ENCODE measurements at places on chromosomes 4 and X.

- DNase-seq = no peak
These were observed 82.6 kb upstream of the TMEM164 start for GRCh38 chrX:109920325-109920724.

DNA sequence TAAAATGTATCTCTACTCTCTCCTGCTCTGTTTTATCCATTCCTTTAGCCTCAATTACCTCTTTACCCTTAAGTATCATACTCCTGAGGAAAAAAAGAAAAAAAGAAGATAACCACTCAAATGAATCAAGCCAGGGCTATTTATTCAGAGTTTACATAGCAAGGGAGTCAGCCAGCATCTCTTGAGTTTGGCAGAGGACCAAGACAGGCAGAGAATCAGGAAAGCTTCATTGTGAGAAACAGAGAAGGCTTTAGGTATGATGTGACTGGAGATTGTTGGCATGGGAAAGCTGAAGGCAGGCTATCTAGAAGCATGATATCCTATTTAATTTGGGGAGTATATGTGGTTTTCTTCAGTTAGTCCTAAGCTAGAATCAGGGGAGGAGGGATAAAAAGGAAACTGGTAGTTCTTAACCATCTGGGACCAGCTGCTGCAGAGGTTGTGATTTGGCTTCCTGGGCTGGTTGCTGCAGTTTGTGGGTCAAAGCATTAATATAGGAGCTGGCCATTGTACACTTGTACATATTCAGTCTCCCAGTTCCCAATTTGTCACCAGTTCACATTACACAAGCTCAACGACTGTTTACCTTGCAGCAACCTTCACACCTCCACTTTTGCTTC is 11.2 kb downstream of the APELA start:
- DNase-seq = no peak

DNA sequence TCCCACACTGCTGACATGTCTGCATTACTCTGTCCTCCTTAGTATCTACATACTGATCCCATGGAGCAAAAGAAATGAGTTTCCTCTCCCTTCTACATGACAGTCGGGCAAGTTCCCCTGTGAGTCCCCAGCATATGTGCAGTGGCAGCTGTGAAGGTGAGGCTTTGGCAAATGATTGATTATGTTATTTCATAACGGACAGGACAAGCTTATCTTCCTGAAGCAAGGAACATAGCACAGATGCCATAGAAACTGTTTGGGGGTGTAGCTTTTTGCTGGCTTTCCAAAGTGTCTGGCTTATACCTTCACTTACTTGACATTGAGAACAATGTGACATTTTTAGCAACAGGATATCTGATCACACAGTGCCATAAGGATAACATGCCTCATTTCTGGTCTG is 136.8 kb upstream of the PDLIM3 start:
- DNase-seq = no peak

GRCh38 chr4:82213485-82214417 is 160.0 kb downstream of the HNRNPD start:
- DNase-seq = no peak

GRCh38 chr4:41887821-41888686 is 47.2 kb upstream of the TMEM33 start:
- DNase-seq = peak; percentile 18

GRCh38 chr4:147782087-147782781 is 50.3 kb downstream of the ARHGAP10 start:
- DNase-seq = no peak

DNA sequence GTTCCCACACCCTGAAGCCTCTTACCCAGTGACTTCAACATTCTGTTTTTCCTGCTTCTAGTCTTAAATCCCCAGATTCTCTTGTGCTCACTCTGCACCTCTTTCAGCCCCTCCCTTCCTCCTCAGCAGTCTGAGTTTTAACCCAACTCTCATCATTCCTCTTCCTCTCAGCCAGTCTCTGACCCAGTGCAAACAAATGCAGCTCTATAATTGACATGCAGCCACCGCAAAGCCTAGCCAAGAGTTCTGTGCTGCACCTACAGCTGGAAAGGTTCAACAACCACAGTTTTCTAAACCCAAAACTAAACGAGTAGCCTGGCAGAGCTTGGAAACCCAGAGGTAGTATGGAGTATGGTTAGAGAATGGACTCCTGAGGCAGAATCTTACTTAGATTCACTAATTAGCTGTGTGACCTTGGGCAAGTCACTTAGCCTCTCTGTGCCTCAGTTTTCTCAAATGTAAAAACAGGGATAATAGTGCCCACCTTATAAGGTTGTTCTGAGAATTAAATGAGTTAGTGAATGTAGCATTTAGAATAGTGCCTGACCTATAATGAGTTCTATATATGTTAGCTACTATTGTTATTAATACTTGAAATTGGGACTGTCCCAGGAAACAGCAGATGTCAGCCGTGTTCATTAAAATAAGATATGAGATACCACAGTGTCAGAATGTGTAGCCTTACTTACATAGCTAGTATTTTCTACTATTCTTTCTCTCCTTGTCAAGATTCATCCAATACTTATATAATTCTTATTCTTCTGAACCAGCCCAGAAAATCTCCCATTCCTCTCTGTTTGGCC is 3.5 kb downstream of the TMEM154 start:
- no peak for DNase-seq

GRCh38 chrX:17470136-17470535 is 95.1 kb downstream of the NHS start:
- DNase-seq = no peak
